ENCODE measurements at places on chromosomes 12 and 14.

GRCh38 chr12:40315375-40315774, 90.6 kb downstream of the LRRK2 start:
- DNase-seq = no peak

- DNase-seq = no peak
These were observed 41.7 kb downstream of the TRIM9 start for GRCh38 chr14:51053157-51053556.

GRCh38 chr12:93434256-93434865, 7.4 kb downstream of the UBE2N start:
- DNase-seq = no peak

DNA sequence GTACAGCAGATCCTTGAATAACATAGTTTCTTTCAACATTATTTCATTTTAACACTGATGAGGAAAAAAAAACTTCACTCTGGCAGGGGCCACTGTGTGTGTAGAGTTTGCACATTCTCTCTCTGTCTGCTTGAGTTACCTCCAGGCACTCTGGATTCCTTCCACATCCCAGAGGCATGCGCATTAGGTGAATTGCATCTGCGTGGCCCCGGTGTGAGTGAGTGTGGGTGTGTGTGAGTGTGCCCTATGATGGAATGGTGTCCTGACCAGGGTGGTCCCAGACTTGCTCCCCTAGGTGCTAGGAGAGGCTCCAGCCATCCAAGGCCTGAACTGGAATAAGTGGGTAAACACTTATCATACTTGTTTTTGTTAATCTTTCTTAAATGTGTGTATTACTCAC, 90.6 kb upstream of the LRIG3 start:
- no peak for DNase-seq

DNA sequence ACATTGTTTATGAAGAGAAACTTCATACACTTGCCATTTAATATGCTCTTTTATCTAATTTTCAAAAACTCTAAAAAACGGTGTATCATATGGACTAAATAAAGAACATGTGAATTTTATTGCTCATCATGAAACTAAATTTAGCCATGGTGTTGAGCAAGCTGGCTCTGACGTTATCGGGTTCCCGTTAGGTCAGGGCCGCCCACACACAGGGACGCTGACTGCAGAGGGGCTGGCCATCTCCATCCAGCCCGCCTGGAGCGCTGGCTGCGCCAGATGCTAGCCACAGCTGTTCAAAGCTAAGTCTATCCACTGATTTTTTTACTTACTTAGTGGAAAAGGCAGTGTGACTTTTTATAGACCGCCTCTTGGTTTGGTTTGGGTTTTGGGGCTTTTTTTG, 36.5 kb upstream of the DYNC1H1 start:
- no peak for DNase-seq

- no peak for DNase-seq
These were observed at the start of gene TMEM63C for GRCh38 chr14:77181603-77182437. Gene TMEM63C (plus strand): TSS chr14:77181798. CDS start chr14:77218814, 37,016 bp downstream.

DNA sequence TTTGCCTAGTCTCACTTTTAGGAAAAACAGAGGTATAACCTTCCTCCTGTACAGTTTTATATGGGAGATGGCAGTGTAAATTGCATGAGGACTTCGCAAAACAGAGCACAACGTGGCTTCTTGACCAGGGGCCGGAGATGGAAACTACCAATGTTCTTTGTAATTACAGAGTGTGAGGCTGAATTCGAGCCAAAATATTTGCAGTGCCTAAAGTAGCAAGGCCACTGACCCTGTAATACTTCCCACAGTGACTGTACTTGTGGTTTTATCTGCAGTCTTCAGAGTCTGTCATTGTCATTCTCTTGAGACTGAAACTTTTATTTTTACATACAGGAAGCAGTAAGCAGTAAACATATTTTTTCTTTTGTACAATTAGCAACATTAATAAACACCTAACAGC, 98.9 kb downstream of the RERG start:
- DNase-seq = no peak

GRCh38 chr12:26113181-26113654, 11.6 kb downstream of the BHLHE41 start:
- peak; percentile 28 for DNase-seq

GRCh38 chr14:90387206-90387760, 9.5 kb upstream of the CALM1 start:
- DNase-seq = no peak

- peak; percentile 47 for DNase-seq
These were observed 22.0 kb downstream of the LRTM2 start for GRCh38 chr12:1842183-1842904.

- DNase-seq = no peak
These were observed 93.3 kb upstream of the NAP1L1 start for GRCh38 chr12:76177821-76178220.

- DNase-seq = peak; percentile 84
These were observed 226.1 kb downstream of the CHST11 start for GRCh38 chr12:104682790-104683279.

GRCh38 chr12:46752396-46752795, 73.4 kb downstream of the SLC38A4 start:
- DNase-seq = no peak

DNA sequence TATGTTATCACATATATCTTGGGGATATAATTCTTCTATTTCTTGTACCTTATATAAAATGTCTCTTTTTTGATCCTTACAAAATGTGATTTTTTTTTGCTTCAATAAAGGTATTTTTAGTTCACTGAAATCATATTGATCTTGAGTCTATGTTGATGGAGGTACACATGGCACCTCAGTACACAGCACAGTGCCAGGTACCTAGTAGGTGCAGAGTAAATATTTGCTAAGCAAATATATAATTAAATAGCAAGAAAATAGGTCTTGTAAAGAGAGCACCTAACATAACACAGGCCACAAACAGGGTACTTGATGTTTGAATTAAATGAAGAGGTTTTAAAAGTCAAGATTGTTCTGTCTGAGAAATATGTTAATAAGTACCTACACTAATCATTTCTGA, 69.7 kb downstream of the CIT start:
- DNase-seq = no peak

DNA sequence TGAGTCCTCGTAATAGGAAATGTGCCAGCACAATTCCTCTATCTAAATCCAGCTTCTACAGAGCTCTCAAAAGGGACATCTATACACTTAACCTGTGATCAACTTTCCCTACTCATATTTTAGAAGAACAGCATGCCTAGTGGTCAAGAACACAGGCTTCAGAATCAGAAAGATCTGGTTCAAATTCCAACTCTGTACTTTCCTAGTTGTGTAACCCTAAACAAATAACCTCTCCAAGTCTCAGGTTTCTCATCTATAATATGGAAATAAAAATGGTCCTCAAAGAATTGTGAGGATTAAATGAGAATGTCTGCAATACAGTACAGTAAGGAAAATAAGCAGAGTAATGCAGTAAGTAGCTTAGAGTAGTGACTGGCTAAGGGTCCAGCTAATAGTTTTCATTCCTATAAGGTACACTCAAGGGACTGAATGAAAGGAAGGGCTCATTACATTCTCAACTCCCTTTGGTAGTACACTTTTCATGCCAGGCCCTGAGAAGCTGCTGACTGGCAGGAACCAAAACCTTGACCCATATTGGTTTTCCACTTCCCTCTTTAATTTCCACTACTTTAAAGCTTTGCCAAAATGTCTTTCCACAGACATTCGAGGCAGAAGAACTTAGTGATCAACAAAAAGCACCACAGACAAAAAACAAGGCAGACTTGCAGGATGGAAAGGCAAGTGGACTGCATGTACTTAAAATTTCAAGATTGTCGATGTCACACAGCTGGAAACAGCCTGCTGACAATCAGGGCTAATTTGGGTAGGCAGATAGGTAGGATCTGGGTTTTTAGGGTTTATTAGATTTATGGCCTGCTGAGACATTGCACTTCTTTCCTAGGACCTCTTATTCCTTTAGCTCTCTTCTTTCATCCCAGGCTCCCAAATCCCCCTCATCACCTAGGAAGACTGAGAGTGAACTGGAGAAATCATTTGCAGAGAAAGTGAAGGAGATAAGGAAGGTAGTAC, 4.3 kb downstream of the CCDC196 start:
- DNase-seq = no peak

DNA sequence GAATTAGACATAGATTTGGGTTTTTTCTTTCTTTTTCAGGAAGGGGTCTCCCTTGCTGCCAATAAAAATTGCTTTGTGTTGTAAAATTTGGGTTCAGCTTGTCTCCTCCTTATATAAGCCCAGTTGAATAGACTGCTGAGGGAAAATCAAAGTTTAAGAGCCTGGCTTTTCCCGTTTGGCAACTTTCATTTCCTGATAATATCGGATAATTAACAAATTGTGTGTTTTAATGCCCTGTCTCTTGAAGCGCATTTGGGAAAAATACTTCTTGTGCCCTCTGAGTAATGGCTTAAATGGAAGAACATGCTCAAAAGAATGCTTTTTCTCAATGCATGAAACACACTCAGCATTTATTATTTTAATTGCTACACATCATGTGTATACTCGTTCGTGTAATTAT, 198.0 kb upstream of the DCN start:
- no peak for DNase-seq

DNA sequence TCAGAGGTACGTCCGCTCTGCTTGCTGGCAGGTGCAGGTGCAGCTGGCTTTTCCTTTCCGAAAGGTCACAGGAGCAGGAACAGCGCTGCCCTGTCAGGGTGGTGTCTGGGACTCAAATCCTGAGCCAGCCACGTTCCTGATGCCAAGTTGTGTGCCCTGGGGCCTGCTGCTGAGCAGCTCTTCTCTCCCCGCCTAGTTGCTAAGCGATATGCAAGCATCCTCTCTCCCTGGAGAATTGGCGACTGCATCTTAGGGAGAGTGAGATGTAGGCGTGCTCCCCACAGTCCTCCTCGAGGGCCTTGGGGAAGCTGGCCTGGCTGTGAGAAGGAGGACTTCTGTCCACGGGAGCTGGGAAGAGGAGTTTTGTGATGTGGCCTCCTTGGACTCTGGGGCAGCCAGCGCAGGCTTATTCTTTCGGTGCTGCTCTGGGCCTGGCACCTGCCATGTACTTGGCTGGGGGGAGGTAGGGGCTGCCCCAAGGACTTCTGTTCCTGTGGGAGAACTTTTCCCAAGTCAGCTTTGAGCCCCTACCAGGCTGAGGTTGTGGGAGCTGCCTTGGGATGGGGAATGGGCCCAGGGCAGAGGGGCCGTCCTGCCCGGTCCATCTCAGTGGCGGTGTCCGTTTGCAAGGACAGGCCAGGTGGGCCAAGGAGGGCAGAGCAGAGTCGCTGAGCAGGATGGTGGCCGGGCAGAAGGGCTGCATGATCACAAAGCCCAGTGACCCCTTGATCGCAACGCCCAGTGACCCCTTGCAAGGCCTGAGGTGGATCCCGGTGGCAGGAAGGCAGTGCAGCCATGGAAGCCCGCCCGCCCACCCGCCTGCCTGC, 183.5 kb downstream of the ADGRD1 start:
- DNase-seq = no peak

GRCh38 chr14:92475451-92476187, 38.0 kb upstream of the RIN3 start:
- no peak for DNase-seq

DNA sequence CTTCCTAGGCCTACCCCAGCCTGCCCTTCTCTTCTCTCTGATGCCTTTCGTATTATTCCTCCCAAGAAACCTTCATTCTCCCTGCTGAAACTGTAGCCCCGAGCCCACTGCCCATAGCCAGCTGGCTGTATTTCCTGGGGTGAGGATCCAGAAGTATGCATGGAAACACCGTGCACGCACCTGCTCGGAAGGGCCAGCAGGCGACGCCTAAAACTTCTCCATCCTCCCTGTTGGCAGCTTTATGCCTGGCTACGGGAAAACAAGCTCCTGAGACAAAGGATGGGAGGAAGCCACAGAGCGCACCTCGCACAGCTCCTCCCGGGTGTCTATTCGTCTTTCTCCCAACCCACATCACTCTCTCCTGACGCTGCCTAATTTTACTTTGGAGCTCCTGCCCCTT, 69.0 kb upstream of the CAPRIN2 start:
- DNase-seq = no peak

GRCh38 chr14:93731753-93732152, 56.5 kb downstream of the PRIMA1 start:
- no peak for DNase-seq

DNA sequence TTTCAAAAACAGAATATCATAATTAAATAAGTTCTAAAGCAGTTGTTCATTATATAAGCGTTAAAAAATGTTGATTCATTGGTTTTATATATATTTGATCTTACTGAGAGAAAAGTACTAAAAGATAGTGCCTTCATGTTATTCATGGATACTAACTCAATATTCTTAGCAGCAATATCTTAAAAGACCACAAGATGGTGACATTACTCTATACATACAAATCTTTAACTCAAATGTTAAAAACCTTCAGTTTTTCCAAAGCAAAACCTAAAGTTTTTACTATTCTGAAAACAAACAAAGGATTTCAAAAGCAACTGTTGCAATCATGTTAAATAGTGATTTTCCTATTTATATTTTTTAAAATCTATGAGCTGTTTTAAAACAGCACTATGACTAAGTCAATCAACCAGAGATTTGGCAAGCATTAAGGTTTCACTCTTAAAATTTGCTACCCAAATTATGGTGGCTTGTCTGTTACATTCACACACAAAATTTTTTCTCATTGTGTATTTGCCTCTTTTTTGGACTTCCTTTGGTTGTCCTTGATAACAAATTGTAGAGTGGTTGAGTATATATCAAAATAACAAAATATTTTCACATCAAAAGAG, 50.1 kb upstream of the RERGL start:
- peak; percentile 48 for DNase-seq

DNA sequence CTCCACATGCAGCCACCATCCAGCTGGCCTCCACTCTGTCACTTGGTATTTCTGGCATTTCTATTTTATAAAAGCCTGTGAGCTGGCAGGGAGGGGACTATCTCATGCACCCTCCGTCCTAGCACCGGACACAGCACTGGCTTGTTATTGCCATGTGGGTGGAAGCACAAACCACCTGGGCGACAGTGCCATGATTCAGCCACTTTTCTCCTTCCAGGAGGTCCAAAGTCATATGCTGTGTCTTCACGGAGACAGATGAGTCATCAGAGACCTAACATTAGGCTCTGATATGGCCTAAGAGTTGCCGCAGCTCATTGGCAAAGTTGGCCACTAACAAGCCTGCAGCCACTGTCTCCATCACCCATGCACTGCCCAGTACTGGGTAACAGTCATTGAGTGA, 1123.0 kb downstream of the VRK1 start:
- DNase-seq = no peak

DNA sequence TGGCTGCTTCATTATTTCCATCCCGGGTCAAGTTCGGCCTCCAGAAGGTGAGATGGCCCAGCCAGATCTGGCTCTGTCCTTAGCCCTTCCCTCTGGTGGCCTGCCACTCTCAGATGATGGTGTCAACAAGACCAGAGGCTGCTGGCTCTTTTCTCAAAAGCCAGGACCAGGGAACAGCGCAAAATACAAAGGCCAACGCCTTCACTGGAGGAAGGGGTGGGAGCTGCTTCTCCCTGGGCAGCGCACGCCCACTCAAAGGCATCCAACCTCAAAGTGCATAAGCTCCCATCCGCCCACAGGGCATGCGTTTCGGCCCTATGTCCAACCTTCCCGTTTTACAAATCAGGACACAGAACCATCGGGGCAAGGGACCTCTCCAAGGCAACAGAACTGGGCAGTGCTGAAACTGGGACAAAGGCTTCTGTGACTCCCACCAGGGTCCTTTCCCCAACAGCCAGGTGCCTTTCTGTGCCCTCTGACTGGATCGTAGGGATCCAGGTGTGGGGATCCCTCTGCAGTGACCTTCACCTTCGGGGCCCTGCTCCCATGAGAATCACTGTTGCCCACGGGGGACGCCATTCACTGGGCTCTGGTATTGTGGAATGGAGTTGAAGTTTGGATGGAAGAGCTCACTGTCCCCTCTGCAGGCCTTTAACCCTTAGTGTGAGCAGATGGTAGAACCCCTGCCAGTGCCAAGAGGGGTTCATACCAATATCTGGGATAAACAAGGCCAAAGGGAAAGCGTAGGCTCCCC, 76.8 kb downstream of the NINJ2 start:
- no peak for DNase-seq

Data from AML-193 (cell line).